ENCODE measurements at places on chromosomes 6 and 20.

DNA sequence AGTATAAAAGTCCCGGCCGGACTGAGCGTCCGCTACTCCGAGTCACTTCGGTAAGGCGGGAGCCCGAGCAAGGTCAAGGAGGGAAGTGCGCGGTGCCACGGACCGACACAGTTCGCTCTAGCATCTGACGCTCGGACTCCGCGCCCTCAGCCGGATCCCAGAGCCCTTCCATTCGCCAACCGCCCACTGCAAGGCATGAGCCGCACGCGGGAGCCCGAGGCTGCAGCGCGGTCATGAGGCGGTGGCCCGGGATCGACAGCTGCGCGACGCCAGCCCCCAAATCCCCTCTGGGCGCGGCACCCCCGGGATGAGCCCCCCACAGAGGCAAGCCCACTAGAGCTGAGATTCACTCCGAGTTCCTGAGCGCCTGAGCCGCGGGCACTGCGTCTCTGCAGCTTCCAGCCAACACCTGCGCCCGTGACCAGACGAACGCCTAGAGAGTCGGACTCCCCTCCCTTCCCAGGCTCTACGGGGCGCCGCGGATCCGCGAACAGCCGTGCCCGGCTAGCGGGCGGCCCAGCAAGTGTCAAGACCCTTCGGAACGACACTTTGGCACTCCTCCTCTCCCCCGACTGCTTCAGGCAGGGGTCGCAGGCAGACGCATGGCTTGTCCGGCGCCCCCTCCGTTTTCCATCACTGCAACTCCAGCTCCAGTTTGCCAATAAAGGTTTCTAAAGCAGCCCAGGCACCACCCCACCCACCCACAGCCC, 725 bp upstream of the ISM1 start:
- DNase-seq = peak; percentile 2

- DNase-seq = no peak
These were observed 31.9 kb downstream of the SERPINB6 start for GRCh38 chr6:2939315-2940009.

GRCh38 chr6:27281105-27281539, 31.0 kb downstream of the POM121L2 start:
- no peak for DNase-seq

- no peak for DNase-seq
These were observed 131.6 kb downstream of the PHACTR3 start for GRCh38 chr20:59735917-59736316.

GRCh38 chr6:132357120-132357519, 44.2 kb downstream of the MOXD1 start:
- no peak for DNase-seq

GRCh38 chr6:30857549-30857948, 26.8 kb upstream of the DDR1 start:
- DNase-seq = no peak

- DNase-seq = no peak
These were observed 166.8 kb upstream of the CST7 start for GRCh38 chr20:24782301-24782700.

DNA sequence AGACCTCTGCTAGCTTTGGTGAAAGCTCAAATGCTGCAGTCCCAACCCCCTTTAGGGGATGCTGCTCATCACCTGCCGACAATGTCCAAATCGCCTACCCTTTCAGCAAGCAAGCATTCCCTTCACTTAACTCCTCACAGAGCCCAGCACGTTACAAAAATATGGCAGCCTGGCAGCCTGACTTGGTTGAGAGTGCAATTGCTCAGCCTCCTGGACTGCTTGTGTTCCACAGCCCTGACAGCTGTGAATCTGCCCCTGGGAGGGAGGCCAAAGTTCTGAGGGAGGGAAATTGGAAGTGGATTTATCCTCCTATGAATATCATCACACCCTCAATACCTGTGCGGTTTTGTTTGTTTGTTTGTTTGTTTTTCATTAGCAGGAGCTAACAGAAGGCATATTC, 231.0 kb downstream of the HIVEP2 start:
- no peak for DNase-seq

GRCh38 chr20:47991875-47992488, 206.7 kb upstream of the SULF2 start:
- no peak for DNase-seq

GRCh38 chr6:42431356-42431755, 20.4 kb downstream of the TRERF1 start:
- DNase-seq = no peak

DNA sequence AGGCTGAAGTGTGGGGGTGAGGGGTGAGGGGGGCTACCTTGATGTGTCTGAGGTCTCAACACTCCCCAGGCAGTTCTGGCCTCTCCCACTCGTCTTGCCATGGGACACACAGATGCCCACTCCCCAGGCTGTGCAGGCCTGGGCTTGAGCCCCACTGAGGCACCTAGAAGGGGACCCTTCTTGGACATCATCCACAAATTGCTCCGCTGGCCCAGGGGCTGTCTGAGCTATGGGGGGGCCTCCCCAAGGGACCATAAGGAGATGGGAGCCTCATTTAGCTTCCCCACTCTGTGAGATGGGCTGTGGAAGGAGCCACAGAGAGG, 155.5 kb upstream of the MLN start:
- DNase-seq = no peak

- DNase-seq = no peak
These were observed 149.9 kb downstream of the RALGAPA2 start for GRCh38 chr20:20562507-20562906.

- no peak for DNase-seq
These were observed 6.4 kb upstream of the TRIM40 start for GRCh38 chr6:30129265-30130178.

GRCh38 chr6:31308050-31308844, 36.4 kb upstream of the HLA-C start:
- DNase-seq = peak; percentile 72

- no peak for DNase-seq
These were observed 312.8 kb upstream of the SPTLC3 start for GRCh38 chr20:12695937-12696336.

- peak; percentile 76 for DNase-seq
These were observed 18.3 kb downstream of the HIVEP2 start for GRCh38 chr6:142926494-142927270.

- no peak for DNase-seq
These were observed 24.8 kb downstream of the RREB1 start for GRCh38 chr6:7132398-7133035.

GRCh38 chr20:60528141-60528540, 569.9 kb downstream of the CDH26 start:
- no peak for DNase-seq

DNA sequence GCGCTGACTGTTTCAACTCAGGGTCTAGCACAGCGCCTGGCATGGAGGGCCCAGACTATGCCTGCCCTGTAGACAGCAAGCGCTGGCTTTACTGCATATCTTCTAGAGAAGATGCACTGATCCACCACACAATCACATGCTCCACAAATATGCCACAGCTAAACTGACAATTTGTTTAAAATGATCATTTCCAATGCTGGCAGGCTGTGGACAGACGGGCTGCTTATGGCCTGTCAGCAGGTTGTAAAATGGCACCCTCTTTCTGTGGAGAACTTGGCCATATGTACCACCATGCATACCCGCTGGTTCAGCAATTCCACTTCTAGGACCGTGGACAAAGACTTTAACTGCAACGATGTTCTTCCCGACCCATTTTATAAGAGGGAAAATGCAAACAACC, 40.8 kb downstream of the STAU1 start:
- no peak for DNase-seq

DNA sequence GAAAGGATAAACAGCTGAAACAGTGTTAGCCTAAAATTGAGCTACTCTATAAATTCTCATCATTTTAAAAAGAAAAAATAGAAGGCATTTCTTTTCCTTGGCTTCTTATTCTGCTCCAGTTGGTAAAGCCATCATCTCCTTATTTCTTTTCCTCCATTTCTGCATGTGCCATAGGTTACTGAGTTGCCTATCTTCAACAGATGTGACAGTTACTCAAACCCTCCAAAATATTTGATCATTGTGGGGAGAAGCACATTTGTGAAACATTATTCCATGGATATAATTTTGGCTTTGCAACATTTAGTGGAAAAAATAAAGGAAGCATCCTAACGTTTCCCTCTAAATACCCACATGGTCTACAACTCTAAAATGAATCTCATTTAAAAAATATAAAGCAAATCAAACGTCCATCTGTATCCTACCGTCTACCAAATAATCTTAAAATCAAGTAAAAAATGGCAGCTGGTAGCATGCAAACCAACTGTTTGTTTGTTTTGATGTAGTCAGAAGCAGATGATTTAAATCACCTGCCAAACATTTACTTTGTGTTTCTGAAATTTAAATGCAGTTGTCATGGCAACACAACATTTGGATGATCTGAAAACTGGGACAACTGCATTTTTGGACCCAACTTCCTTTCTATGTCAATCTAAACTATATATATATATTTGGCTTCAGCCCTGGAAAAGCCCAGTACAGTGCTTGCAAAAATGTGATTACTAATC, 16.8 kb upstream of the SNX9 start:
- DNase-seq = no peak

GRCh38 chr6:49776444-49776843, 10.6 kb downstream of the PGK2 start:
- no peak for DNase-seq

- no peak for DNase-seq
These were observed 259.8 kb downstream of the CD109 start for GRCh38 chr6:73955800-73956199.

GRCh38 chr20:37990571-37991151, 42.6 kb downstream of the TTI1 start:
- DNase-seq = peak; percentile 22

DNA sequence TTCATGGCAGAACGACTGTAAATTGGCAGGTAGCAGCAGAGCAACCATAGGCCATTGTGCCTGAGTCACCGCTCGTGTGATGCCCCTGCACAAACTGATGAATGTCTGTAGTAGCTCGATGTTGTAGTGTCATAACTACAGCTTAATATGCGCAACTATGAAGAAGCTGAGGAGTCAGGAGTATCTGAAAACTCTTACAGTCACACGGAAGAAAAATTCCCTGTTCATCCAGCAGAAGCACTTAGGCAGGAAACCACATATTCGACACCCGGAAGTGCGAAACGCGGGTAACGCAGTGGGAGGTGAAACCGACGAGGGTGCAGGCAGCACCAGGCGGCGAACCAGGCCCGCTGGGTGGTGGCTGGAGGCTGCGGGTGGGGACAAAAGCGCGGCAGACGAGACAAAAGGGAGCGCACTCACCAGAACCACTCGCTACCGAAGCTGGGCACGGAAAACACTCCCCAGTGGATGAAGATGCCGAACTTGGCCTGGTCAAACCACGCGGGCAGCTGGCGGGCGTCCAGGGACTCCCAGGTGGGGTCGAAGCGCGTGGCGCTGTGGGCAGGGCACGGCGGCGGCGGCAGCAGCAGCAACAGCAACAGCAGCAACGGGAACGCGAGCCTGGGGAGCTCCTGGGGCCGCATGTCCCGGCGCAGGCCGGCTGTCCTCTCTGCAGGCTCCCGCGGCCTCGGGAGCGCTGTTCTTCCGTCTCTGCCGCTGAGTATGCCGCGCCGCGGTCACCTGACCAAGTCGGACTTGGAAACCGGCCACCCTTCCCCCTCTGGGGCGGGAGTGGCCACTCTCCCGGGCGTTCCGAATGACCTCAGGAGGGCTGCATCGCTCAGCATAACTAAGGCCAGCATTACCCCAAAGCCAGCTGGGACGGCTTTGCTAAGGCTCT, at the start of gene FUCA2:
Gene FUCA2, minus strand, starts transcription at position 730 of the 901 bp plus-strand sequence. Its CDS starts 86 bp downstream, at position 644.
- peak; percentile 59 for DNase-seq

DNA sequence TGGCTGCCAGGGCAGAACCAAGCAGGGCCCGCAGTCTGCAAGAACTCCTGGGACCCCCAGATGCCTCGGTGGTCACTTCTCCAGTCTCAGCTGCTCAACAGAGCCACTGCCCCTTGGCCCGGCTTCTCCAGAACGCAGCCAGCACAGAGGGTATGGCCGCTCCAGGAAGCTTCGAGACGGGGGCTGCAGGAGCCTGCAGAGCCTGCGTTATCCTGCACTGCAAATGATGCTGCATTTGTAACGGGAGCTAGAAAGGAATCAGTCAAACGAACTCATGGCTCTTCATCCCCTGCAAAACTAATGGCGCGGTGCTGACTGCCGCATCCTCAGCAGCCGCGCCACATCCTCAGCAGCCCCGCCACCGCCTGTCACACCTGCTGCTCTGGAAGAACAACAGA, 254.9 kb downstream of the TAF4 start:
- no peak for DNase-seq

Measured in CD4-positive, alpha-beta T cell treated with Interleukin-6 at 100 ng/mL for 8 hours (primary cell).